ENCODE measurements at places on chromosomes 7 and 10.

- no peak for DNase-seq
Observed at GRCh38 chr10:8594176-8594575, 539.7 kb downstream of the GATA3 start.

DNA sequence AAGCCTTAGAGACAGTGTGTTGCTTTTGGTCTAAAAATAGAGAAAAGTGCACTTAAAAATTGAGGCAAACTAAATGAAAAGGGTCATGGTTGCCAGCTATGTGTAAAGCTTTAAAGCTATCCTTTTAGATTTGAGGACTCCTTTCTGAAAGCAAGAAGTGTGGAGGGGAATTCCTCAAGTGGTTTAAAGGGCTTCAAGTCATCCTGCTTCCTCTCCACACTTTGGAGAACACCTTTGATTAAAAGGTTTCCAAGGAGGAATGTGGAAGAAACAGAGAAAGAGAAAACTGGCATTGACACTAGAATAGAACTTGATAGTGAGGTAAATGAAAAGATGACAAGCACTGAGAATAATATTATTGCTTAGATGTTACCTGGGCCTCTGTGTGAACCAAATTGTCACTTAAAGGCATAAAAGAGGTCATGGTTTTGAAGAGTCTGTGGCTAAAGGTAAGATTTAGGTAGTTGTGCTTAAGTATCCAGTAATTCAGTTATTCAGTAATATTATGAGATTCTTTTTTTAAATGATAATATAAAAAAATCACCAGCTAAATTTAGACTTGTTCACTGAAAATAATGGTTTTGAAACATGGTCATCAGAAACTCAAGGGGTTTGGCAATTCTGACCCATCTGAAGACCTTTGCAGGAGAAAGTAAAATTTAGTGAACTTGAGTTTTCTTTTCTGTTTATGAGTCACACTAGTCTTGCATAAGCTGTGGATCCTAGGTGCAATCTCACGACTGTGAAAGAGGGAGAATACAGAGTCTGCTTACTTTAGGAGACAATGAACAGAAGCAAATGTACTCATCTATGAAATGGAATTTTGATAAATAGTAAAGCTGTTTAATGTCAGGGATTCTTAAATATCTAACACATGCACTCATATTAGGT lies 466.0 kb downstream of the KIF20B start:
- no peak for DNase-seq

- no peak for DNase-seq
Observed at GRCh38 chr10:31829776-31830175, 98.9 kb downstream of the ARHGAP12 start.

DNA sequence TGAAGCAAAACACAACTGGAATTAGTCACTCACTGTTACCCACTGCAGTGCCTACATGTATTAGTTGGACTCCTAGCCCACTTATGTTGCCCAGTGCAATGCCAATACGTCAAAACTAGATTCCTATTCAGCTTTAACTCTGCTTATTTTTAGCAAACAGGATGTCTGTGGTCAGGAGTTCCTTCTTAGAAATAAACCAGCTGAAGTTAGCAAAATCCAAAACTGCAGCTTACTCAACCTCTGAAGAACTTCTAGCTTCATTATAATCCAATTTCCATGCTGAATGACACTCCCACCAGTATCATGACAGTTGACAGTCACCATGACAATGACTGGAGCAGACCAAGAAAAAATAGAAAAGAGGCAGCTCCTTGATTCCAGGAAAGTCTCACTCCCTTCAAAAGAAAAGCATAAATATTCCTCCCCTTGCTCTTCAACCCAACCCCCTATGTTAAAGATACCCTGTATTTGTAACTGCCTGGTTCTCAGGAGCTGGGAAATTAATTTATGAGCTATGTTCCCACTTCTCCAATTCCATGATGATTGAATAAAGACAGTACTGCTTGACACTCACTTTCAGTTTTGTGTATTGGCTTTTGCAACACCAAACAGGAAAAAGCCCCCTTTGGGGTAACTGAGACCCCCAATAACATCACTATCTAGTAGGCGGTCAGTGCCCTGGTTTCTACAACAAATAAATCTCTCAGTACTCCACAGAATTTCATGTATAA lies 327.4 kb downstream of the SORCS1 start:
- no peak for DNase-seq

DNA sequence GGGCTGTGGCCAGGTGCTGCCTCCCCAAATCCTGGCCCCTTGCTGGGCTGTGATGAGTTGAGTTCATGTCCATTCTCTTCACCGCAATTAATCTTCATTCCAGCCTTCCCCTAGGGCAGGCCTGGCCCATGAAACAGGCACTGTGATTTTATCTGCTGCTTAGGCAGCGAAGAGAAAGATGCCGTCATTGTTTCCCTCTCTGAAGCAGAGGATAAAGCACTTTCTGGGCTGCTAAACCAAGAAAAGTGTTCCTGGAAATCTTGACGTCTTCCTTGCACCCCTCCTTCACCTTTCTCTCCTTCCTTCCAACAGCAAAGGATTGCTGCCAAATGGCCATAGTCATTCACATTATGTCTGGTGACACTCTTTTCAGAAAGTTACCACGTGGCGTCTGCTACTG lies 265.9 kb downstream of the ZEB1 start:
- DNase-seq, result no peak
